Neural crest cell (in vitro differentiated cells): ENCODE measurements at places on chromosomes 12 and 14. TPM values are rescaled to one million over a fixed set of nuclear protein-coding genes. Genes with fewer than 3 reads are reported as not detected.

Gene NTN4
- 5.7 and 6.0 TPM in 2 replicates for total RNA-seq

DNA sequence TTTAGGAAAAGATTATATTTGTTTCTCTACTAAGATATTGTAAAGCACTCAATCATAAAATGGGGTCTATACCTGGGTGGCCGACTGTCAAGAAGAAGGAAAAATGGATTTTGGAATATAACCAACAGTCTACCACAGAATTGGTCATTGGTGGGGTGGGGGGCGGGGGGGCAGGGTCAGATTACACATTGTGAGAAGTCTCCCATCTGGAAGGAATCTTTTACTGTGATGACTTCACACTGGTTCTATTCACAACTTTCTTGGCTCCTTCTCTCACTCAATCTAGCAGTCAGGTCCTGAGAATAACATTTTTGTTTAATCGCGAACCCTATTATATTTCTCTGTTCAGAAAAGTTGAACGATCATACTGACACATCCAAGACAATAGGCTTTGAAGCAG, 8.7 kb upstream of the CLEC4E start:
- no peak for DNase-seq

DNA sequence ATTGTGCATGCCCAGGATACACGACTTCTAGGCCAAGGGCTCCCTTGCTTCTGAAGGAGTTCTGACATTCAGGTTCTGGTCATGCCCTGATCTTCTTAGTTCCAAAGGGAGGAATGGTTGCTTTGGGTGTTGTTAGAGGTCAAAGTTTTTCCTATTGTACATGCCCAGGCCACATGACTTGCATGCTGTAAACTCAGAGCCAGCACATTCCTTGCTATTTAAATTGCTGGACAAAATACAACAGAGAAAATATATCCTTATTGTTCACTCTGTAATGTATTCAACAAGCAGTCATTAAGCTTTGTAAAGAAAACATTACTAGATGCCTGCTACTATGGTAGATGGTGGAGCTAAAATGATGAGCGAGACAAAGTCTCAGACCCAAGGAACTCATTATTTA, 71.2 kb upstream of the COCH start:
- no peak for DNase-seq

GRCh38 chr12:85036234-85036707, at the start of the genes LRRIQ1 and TSPAN19:
Gene LRRIQ1, plus strand, starts transcription at chr12:85036351. Its CDS starts 1,826 bp downstream, at chr12:85038177.
Gene TSPAN19, minus strand, starts transcription at chr12:85036277. Its CDS starts 6,331 bp downstream, at chr12:85029946.
- DNase-seq, result peak; percentile 52

- no peak for DNase-seq
Observed at GRCh38 chr12:123120452-123121166, 30.3 kb downstream of the PITPNM2 start.

Gene CCDC88C
- 44.6 and 44.7 TPM in 2 replicates for total RNA-seq

GRCh38 chr12:90854136-90854689, 100.8 kb downstream of the CCER1 start:
- no peak for DNase-seq

- DNase-seq, result no peak
Observed at GRCh38 chr14:95293449-95293848, 26.3 kb downstream of the CLMN start.

DNA sequence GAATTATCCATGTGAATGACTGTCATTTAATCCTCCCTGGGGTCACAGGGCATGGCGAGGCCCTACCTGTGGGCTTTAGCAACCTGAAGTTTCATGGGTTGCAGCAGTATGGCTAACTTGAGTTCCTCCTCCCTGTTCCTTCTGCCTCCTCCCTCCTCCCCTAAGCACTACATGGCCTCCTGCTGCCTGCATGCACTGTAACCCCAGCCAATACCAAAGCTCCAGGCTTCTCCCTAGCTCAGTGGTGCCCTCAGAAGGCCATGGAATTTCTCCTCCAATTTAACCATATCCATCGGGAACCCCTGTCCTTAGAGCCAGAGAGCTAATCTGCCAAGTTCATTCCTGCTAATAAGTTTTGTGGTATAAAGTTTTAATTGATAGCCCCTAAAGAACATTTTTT, 95.1 kb downstream of the NT5DC3 start:
- no peak for DNase-seq

- no peak for DNase-seq
Observed at GRCh38 chr14:29865299-29865698, 62.3 kb downstream of the PRKD1 start.

DNA sequence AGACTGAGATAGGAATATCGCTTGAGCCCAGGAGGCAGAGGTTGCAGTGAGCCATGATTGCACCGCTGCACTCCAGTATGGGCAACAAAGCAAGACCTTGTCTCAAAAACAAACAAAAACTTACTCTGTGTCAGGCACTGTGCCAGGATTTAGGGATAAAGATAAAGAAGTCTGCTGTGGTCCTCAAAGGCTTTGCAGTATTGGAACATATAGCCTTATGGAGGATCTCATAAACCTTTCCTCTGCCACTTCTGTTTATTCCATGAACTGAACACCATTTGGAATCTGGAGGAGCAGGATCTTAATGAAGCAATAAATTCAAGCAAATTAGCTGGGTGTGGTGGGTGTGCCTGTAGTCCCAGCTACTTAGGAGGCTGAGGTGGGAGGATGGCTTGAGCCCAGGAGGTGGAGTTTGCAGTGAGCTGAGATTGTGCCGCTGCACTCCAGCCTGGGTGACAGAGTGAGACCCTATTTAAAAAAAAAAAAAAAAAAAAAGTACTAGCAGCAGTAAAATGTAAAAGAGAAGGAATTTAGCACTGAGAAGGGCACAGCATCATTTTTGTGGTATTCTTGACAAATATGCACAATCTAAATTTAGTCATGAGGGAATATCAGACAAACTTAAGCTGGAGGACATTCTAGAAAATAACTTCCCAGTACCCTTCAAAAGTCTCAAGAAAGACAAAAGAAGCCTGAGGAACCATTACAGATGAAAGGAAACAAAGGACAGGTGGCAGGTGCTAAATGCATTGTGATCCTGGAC, 27.1 kb downstream of the BMAL2 start:
- DNase-seq, result no peak
